Right cardiac atrium (tissue), 5 donors: ENCODE measurements at places on chromosomes 6 and 20.

GRCh38 chr6:4849226-4850022, 73.2 kb downstream of the CDYL start:
- no peak for DNase-seq

DNA sequence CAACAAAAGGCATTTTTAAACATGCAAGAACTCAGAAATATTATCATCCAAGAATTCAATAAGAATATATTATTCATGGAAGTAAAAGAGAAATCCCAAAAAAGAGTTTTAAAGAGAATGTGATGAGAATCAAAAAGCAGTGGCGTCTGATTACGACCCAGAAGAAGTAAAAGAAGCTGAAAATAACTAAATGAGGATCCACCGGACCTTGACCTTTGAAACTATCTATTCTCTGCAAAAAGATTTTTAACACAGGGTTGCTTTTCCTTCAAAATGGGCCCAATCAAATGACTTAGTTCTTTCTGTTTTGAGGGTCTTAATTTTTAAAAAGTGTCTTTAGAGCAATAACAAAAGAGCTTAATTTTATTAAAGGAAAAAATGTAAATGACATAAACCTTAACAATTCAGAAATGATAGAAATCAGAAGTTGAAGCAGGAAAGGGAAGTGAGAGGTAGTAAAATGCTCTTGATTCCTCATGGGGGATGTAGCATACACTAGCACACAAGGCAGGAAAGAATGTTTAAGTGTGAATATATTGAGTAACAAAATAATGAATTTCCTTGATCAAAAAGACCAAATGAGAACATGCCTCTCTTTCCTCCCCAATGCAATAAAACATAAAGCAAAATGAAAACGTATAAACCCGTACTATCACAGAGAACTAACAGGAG, 223.1 kb upstream of the PRDM1 start:
- no peak for DNase-seq

DNA sequence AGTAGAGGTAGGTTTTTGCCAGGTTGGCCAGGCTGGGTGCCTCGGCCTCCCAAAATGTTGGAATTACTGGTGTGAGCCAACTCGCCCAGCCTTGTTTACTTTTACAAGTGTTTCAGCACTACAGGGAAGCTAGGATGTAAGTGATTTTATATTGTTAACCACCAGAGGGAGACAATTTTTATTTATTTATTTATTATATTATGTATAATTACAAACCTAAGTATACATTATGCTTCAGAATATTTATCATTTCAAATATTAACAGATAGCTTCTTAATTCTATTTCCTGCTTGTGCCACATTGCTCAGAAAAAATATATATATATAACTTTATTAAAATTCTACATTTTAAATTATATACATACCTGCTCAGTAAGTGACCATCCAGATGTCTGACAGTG, 9.8 kb downstream of the MMUT start:
- no peak for DNase-seq

DNA sequence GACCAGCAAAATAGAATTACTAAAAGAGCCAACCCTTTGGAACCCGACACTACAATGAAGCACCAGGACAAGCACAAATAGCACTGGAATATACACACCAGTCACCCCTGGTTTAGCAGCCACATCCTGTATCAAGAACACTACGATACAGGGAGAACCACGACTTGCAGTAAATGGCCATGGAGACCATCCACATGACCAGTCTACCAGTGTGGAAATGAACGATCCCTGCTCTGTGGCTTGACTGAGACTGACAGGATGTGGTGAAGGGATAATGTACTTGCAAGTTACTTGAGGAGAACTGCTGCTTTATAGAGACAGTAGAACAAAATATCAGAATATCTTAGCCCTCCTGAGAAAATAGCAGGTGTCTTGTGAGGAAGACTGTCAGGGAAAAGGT, 169.6 kb downstream of the COL9A1 start:
- no peak for DNase-seq

- DNase-seq: no peak
Measured at GRCh38 chr20:17928633-17929311, 39.8 kb downstream of the SNX5 start.
